ENCODE measurements at places on chromosomes 6 and 20.

DNA sequence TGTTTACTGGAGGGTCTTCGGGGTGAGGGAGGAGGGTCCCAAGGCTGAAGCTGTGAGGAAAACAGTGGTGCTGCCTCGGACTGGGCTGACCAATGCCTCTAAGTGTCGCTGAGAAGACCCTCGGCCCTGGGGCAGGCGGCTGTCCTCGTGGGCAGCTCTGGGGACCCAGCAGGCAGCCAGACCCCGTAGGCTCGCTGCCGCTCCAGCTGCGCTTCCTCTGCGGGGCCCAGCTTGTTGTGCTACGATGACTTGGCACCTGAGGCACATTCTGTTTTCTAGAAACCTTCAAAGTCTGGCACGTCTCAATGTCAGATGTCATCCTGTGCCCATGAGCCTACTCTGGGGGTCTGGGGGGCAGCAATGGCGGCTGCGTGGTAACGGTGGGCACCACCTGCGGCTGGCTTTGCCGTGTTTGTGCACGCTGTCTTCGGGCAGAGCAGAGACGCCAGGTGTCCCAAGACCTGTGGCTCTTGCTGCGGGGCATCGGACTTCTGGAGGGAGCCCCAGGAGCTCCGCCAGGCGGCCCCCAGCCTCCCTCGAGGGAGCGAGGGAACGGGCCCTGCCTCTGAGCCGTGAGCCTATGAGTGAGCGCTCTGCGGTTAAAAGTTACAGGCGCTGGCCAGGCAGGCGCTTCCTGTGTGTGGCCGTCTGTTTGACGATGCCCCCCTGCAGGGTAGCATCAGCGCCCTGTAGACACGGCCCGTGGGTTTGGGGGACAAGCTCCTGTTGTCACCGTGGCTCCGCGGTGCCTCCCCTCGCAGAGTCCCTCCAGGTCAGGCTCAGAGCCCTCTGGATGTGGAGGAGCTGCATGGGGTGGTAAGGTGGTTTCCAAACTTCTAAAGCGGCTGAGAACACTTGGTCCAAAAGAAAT, 6.8 kb downstream of the SLC17A9 start:
- DNase-seq, result no peak

GRCh38 chr6:71523548-71523947, 234.9 kb downstream of the OGFRL1 start:
- no peak for DNase-seq

DNA sequence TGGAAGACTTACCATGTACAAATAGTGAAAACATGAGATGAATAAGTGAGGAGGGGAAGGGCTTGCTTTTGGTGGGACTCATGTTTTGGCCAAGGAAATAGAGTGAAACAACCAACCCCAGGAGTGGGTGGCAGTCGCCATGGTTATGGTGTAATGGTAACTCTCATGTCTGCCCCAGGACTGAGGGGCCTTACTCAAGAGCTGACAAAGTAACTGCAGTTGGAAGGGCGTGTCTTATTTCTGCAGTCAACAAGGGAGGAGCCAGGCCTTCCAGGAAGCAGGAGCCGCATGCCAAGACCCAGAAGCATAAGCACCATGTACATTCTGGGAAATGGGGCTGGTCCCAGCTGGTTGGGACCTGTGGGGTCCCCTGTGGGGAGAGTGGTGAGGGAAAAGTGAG, 108.5 kb downstream of the UNC5CL start:
- DNase-seq, result no peak

GRCh38 chr6:2194643-2195042, 50.8 kb downstream of the GMDS start:
- DNase-seq, result no peak

DNA sequence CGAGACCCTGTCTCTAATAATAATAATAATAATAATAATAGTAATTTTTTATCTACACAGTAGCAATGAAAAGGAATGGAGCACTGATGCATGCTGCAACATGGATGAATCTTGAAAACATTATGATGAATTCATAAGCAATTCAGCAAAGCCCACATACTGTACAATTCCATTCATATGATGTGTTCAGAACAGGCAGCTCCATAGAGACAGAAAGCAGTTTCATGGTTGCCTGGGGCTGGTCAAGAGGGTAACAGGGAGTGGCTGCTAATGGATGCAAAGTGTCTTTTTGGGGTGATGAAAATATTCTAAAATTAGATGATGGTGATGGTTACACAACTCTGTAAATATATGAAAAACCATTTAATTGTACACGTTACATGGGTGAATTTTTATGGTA, 43.6 kb downstream of the SLC24A3 start:
- DNase-seq, result no peak

DNA sequence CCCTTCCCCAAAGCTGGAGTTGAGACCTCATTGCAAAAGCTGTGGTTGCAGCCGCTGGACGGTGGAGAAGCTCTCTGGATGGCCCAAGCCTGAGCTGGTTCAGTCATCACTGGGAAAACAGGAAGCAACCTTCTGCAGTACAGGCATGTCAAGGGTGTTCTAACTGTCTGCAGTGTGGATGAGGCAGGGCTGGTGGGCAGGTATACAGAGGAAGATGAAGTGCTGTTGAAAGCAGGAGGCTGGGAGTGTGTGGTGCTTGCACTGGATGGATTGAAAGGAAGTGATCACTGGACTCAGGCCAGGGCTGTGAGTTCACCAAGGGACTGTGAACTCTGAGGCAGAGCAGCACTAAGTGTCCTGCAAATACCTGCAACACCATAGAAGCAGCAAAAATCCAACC, 89.0 kb upstream of the NOX3 start:
- no peak for DNase-seq
